ENCODE measurements at places on chromosomes 3 and 15.

DNA sequence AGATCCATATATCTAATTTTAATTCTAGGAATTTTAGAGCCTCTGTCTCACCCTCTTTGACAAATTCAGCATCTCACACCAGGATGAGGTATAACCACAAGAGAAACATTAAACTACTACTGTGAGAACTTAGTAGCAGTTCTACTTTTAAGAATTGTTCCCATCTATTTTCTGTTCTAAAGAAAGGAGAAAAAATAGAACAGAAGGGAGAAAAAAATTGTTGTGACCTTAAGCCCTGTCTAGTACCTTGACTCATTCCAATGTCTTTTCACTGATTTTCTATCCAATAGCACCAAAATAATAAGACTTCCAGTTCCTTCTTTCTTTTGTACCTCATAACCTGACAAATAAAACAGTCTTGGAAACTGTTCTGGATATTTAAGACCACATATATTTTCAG lies 37.0 kb downstream of the FRMD5 start:
- no peak for DNase-seq

DNA sequence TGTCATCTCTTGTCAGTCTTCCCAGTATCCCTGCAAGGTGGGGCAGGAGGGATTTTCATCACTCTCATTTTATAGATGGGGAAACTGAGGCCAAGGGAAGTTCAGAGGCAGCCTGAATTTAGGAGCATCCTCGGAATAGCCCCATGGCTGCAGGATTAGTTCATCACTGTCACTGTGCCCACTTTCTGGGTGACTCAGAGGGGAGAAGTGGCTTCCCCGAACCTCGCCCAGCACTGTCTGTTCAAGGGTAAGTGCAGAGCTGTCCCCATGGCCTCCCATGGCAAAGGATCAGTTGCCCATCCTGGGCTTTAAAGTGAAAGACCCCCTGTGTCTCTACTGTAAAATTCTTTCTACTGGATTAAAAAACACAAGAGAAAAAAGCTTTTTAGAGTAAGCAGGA lies 60.0 kb upstream of the SEC13 start:
- DNase-seq: peak; percentile 23

GRCh38 chr3:79874646-79875045 lies 106.8 kb upstream of the ROBO1 start:
- no peak for DNase-seq

DNA sequence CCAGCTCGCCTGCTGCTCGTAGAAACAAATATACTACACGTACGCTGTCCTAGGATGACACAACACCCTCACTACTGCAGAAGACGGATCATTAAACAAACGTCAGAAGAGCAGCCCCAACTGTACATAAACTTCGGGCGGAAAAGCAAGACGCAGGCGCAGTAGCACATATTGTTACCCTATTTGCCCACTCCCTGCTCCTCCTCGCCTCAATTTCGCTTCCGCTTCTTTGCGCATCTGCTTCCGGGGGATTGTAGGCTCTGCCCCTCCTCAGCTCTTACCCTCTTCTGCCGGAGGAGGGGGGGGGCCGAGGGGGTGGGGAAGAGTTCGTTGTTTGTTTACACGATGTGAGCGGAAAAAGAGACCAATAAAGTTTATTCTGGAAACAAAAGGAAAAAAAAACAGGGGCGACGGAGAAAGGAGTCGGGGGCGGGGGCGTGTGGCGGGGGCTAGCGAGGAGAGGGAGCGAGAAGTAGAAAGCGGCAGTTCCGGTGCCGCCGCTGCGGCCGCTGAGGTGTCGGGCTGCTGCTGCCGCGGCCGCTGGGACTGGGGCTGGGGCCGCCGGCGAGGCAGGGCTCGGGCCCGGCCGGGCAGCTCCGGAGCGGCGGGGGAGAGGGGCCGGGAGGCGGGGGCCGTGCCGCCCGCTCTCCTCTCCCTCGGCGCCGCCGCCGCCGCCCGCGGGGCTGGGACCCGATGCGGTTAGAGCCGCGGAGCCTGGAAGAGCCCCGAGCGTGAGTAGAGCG lies at the start of gene PIK3CA:
Gene PIK3CA, plus strand, starts transcription at position 485 of the 743 bp plus-strand sequence. CDS start 50,469 bp downstream, outside the sequence.
- peak; percentile 96 for DNase-seq

DNA sequence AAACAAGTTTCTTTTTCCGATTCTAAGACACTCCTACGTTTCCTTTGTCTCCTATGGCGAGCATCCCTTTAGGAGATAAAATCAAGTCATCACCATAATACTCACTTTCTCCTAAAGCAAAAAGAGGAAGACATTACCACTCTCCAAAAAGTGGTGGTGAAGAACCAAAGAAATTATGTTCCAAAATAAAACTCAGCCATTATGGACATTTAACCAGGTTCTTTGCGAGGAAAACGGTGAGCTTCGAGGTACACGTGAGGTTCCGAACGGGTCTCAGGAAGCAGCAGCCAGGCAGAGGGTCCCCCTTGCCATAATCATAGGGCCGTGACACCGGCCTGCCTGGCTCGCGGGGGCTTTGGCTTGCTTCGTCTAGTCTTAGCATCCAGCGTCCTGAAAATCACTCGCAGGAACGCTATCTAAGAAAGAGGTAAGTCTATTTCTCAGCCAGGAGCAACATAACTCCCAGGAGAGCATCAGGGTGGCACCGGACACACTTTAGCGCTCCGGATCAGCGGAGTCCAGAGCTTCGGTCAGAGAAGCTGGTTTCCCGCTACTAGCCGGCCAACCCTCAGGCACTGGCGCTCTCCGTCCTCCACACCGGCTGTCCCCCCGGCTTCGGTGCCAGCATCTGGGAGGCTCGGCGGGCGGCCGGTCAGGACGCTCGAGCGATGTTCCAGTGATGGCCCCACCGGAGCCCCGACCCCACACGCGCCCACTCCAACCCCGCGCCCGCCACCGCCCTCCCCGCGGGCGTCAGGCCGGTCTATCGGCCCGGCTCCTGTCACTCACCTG lies 581 bp downstream of the IP6K1 start:
- peak; percentile 14 for DNase-seq

All from GM04504 (cell line).